Stimulated activated CD8-positive, alpha-beta memory T cell treated with anti-CD3 and anti-CD28 coated beads, Interleukin-15, amount 100 ng/mL, for 1 hour (primary cell): ENCODE measurements at places on chromosomes 6 and 20.

DNA sequence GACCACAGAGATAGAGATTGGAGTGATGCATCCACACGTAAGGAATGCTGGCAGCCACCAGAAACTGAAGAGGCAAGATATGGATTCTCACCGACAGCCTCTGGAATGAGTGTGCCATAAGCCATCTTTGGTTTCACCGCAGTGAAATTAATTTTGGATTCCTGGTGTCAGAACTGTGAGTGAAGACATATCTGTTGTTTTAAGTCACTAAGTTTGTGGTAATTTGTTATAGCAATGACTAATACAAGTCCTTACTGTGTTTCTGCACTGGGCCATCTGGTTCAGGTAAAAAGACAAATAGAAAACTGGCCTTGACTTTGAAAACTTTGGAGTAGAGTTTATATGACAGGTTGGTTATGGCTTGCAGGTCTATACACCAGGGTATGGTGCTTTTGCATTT lies 261.9 kb downstream of the PHF3 start:
- DNase-seq: no peak

DNA sequence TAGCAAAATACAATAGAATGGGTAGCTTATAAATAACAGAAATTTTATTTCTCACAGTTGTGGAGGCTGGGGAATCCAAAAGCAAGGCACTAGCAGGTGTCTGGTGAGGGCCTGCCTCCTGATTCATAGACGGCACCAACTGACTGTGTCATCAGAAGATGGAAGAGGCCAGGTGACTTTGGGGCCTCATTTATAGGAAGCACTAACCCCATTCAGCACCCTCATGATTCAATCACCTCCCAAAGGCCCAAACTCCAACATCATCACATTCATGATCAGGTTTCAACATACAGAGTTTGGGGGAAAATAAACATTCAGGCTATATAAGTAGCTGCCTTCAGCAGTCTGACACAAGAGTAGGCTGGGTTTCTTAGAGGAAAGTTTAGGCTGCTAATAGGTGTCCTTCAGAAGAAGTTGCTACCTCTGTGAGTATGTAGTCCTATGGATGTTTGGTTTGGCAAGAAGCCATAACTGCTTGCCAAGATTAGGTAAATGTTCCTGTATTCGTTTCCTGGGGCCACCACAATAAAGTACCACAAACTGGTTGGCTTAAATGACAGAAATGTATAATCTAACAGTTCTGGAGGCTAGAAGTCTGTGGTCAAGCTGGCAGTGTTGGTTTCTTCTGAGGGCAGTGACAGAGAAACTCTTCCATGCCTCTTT lies 48.8 kb downstream of the NT5E start:
- no peak for DNase-seq

- DNase-seq: no peak
Observed at GRCh38 chr6:40992746-40993145, 46.3 kb downstream of the UNC5CL start.

DNA sequence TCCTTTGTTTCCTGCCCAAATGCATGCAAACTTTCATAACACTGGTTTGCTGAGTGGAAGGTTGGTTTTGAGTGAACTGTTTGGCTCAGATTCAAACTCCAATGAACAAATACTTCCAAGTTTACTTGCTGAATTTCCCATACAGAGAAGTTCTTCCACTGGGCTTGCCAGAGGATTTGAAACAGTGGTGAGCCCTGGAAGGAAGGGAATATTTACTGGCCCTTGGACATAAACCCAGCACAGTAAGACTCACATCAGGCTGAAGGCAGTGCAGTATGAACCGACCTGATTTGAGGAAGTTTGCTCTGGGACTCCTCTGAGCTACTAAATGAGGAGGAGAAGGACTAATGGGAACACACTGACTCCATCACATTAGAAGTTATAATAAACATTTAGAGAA lies 3.8 kb downstream of the TRAF3IP2 start:
- DNase-seq: no peak

DNA sequence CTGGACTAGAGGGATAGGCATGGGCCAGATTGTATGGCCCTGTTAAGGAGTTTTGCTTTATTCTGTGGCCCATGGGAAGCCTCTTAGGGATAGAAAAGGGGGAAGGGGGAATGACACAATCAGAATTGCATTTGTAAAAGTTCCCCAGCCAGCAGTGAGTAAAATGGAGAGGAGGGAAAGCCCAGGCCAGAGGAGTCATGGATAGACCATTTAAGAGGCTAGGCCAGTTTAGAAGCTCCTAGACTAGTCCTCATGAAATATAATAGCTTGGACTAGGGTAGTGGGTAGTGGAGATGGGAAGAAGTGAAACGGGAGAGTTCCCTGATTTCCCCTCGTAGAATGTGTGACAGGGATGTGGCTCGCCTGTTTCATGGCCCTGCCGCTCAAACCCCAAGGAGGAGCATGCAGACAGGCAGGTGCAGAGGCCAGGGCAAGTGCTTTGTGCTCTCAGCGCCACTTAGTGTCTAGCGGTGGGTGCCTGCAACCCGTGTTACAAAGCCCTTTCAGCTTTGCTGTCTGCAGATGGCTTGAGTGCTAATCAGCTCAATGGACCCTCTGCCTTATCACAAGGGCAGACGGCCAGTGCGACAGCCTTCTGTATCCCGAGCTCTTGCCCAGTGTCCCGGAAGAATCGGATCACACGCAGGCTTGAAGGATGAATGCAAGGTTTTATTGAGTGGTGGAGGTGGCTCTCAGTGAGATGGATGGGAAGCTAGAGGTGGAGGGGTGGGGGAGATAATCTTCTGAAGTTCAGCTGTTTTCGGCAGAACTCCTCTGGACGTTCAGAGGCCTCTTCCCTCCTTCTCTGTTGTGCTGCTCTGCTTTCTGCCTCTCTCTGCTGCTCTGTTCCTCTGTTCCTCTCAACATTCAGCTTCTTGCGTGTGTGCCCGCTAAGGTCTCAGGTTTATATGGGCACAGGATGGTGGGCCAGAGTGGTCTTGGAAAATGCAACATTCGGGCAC lies 141.1 kb downstream of the CEP57L1 start:
- no peak for DNase-seq

- DNase-seq: no peak
Observed at GRCh38 chr6:71114986-71115385, 158.1 kb upstream of the B3GAT2 start.

DNA sequence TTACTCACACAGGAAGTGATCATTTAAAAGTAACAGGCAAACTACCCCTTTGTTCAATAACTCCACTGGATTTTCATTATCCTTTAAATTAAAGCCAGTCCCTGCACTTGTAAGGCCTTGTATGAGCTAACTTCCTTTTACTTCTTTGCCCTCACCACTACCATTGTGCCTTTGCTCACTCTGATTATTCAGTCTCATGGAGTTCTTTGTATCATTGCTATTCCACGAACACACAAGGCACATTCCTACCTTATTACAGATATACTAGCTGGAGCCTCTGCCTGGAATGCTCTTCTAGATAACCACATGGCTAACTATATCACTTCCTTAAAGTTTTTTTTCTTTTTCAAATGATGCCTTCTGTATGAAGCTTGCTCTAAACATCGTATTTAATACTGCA lies 748.6 kb upstream of the HS3ST5 start:
- DNase-seq: no peak

GRCh38 chr6:6604566-6604965 lies 16.0 kb downstream of the LY86 start:
- no peak for DNase-seq

- DNase-seq: no peak
Observed at GRCh38 chr6:121865811-121866210, 430.4 kb downstream of the GJA1 start.

GRCh38 chr6:166584155-166584554 lies 2.3 kb downstream of the RAMACL start:
- no peak for DNase-seq

GRCh38 chr20:10483691-10484090 lies 48.6 kb downstream of the SLX4IP start:
- no peak for DNase-seq

DNA sequence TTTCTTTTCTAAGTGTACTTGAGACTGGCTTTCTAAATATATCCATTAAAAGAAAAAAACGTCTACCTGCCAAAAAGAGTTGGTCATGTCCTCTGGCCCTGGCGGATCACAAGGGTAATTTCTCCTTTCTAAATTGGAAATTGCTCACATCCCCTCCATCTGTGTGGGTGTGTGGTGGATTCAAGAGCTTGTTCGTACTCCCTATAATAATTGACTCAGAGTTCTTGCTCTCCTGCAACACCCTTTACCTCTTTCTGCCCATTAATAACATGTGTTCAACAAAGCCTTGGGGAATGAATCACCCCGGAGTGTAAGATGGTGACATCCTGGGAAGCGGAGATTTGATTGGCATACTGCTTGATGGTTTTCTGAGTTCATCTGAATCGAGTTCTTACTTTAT lies 263.8 kb downstream of the ALDH8A1 start:
- no peak for DNase-seq

DNA sequence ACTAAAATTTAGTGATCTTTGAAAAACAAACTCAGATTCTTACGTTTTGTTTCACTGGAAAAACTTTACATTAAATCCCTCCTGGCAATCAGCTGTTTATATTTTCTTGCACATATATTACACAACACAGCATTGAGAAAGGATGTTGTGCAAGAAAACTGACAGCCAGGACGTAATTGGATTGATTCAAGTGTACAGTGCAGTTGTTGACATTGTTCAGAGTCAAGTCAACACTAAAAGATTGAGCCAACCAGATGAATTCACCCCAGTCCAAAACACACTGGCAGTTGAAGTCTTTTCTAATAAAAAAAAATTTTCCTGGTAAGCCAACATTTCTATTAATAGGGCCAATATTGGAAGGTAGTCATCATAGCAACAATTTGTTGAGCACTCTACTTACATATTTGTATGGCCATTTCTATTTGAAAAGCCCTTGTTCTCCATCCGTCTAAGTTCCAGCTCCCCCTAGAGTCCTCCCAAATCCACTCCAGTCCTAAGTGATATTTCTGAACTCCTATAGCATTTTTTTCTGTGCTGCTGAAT lies 20.9 kb upstream of the VNN1 start:
- no peak for DNase-seq

- no peak for DNase-seq
Observed at GRCh38 chr6:7649037-7649810, 59.2 kb downstream of the SNRNP48 start.

- DNase-seq: no peak
Observed at GRCh38 chr20:43579861-43580793, 10.6 kb upstream of the IFT52 start.

- DNase-seq: no peak
Observed at GRCh38 chr6:19873031-19873430, 35.9 kb downstream of the ID4 start.

DNA sequence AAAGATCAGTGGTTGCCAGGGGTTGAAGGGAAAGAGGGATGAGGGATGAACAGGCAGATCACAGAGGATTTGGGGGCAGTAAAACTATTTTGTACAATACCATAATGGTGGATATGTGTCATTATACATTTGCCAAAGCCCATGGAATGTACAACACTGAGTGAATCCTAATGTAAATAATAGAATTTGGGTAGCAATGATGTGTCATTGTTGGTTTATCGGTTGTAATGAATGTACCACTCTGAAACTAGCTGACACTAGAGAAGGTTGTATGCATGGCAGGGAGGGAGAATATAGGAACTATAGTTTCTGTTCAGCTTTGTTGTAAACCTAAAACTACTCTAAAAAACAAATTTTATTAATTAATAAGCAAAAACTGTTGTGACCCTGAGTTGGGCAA lies 17.8 kb upstream of the ASF1A start:
- DNase-seq: no peak

DNA sequence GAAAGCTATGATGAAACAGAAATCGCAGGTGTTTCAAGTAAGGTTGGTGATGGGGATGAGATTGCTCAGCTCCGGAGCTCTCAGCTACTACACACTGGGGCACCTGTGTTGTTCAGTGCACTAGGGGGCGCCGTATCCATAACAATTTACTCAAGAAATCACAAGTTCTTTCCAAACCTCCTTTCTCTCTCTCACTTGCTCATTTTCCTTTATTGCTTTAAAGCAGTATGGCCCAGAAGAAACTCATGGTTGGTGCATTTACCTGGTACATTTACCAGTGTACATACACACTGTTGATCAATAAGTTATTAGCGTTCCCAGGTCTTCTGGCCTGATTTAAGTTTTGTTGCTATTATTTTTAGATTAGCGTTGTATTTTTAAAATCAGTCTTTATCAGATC lies 235.2 kb upstream of the TAB2 start:
- DNase-seq: peak; percentile 81

DNA sequence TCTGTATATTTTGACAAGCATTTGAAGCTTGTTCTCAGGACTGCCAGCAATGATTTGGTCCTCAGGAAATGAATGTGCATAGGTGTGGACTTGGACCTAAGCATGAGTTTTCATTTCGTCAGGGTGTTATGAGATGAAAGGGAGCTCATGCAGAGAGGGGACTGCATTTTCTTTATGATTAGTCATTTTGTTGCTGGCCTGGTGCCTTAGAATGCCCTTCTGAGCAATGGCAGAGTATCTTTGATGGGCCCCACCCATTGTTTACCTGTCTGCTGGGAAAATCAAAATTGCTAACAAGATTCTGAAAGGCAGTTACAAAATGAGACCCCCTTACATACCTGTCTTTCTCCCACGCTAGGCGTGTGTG lies 51.5 kb upstream of the MTHFD1L start:
- no peak for DNase-seq

DNA sequence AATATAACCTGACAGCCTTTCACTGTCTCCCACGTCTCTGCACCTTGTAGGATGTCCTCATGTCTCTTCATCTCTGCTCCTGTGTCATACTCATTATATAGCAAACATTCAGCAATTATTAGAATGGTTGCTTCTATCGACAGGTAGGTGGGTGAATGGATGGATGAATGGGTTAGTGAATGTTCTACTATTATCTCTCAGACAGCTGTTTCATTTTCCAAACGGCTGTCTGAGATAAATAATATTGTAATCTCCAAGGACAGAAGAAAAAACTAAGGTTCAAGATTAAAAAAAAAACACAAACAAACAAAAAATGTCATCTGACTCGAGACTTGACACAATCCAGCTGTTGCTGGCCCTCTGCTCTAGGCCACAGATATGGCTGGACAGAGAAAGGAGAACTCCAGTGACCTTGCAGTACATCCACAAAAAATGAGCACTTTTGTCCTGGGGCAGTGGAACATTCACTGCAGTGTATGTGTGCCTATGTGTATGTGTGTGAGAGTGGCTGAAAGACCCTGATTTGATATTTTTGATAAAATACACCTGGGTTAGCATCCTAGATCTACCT lies 2.1 kb downstream of the HNF4A start:
- no peak for DNase-seq

GRCh38 chr6:160007611-160008010 lies 38.7 kb downstream of the IGF2R start:
- DNase-seq: no peak

DNA sequence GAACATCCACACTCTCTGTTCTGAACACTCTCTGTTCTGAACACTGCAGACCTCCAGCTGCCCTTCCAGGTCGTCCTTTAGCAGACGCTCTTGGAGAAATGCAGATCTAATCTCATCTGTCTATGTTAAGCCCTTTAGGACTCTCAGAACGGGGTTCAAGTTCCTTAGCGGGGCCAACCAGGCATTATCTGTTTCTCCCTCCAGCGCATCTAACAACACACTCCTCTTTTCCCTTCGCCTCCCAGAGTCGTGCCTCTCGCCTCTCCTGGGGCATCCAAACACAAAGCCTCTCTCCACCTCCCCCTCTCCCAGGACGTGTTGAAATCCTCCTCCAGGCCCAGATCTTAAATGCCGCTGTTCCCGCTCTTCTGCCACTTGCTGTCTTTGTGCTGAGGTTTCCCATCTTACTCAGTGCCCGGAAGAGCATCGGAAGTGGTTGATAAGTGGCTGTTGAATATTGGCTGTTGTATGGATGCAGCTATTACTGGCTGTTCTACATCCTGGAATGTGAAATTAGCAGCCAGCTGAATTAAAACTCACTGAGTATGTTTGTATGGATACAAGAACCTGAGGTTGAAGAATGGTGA lies 108.4 kb upstream of the GGTLC1 start:
- no peak for DNase-seq

- DNase-seq: no peak
Observed at GRCh38 chr6:30206799-30207618, 6.2 kb downstream of the TRIM26 start.
